ENCODE measurements at places on chromosomes 1 and 21.

DNA sequence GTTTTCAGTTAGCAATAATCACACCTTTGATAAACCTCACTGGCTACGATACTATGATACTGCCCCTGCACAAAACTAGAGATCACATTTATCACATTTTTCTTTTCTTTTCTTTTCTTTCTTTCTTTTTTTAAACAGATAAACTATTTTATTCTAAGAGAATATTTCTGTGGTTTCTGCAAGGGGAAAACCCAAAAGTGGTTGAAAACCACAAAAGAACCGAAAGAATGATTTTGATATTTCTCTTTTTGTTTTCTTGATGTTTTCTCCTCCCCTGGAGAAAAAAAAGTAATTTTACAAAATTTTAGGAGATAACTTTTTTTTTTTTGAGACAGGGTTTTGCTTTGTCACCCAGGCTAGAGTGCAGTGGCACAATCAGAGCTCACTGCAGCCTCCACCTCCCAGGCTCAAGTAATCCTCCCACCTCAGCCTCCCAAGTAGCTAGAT lies 18.4 kb upstream of the FRRS1 start:
- DNase-seq, result peak; percentile 26

- no peak for DNase-seq
Measured at GRCh38 chr1:165891111-165891860, 63.9 kb downstream of the UCK2 start.

DNA sequence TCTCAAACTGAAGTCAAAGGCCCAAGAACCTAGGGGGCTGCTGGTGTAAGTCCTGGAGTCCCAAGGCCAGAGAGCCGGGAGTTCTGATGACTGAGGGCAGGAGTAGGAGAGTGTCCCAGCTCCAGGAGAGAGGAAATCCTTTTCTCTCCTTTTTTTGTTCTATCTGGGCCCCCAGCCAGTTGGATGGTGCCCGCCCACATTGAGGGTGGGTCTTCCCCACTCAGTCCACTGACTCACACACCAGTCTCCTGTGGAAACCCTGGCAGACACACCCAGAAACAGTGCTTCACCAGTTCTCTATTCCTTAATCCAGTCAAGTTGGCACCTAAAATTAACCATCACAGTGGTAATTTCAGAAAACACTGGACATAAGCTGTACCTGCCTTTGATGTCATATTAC lies 12.7 kb upstream of the WDR26 start:
- DNase-seq, result no peak

DNA sequence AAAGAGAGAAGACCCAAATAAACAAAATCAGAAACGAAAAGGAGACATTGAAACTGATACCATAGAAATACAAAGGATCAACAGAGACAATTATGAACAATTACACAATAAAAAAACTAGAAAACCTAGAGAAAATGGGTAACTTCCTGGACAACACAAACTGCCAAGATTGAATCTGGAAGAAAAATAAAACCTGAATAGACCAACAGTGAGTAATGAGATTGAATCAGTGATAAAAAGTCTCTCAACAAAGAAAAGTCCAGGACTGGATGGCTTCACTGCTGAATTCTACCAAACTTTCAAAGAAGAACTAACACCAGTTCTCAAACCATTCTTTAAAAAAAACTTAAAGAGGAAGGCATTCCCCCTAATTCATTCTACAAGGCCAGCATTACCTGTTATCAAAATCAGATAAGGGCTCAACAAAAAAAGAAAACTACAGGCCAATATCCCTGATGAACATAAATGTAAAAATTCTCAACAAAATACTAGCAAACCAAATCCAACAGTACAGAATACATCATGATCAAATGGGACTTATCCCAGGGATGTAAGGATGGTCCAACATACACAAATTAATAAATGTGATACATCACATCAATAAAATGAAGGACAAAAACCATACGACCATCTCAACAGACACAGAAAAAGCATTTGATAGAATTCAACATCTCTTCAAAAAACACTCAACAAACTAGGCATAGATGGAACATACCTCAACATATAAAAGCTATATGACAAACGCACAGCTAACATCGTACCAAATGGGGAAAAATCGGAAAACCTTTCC lies 119.9 kb downstream of the ACBD6 start:
- no peak for DNase-seq

DNA sequence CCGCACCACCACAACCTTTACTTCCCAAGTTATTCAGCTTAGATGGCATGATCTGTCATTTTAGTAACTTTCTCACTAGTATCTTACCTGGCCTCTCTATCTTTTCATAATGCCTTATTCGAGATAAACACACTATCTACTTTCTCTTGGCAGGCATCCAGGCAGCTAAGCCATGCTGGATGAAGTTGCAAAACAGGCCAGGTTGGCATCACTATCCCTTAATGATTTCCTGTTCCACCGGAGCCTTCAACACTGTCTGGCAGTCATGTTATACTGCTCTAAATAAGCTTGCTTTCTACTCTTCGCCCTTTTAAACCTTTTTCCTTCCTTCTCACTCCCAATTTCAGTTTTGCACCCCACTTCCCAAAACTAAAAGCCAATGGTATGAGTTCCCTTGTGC lies 12.0 kb upstream of the KCNH1 start:
- no peak for DNase-seq

GRCh38 chr1:246971090-246971721 lies 36.7 kb downstream of the ZNF695 start:
- peak; percentile 48 for DNase-seq

DNA sequence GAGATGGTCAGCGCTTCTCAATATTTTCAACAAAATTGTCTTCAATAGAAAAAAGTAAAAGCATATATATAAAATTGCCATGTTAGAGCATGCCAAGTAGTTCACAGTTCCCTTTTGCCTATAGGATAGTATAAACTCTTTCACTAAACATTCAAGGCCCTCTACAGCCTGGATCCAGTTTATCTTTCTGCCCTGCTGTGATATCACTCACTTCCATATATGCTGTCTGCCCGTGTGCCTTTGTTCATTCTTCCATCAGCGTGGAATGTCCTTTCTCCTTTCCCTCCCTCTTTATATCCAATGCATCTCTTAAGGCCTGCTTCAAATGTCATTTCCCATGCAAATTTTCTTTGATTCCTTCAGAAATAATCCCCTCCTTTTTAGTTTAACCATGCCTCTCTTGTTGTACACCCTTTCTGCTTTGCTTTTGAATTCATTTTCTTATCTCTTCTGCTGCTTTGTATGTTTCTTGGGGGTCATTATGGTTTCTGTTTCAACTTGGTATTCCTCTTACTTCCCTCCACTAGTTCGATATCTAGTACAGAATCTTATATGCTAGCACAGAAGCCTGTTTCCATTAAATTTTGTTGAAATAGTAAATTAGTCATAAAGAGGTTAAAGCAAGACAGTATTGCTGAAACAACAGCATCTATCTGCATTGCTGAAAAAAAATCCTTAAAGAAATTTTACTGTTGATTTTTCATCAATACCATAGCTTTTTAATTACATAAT lies 44.7 kb downstream of the XCL2 start:
- no peak for DNase-seq

DNA sequence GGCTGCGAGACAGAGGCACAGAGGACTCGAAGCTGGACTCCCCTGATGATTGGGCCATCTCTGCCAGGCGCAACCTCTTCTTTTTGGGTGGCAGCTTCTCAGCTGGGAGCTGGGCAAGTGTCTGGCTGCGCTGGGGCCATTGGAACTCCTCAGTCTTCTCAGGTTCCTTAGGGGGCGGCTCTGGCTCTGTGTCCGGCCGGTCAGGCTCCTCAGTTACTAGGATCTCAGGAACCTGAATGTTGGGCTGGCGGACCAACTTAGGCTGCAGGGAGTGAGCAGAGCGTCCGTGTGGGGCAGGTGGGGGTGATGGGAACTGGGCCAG lies 97.5 kb upstream of the EDN2 start:
- no peak for DNase-seq

- DNase-seq, result no peak
Measured at GRCh38 chr1:3820316-3820715, 24.0 kb upstream of the LRRC47 start.

- peak; percentile 46 for DNase-seq
Measured at GRCh38 chr1:40316595-40317393, at the start of gene COL9A2. Gene COL9A2 (minus strand): TSS chr1:40317286. CDS start chr1:40317197, 89 bp downstream.

- DNase-seq, result no peak
Measured at GRCh38 chr1:113007706-113008364, 51.8 kb upstream of the SLC16A1 start.

GRCh38 chr21:17989780-17990179 lies 170.6 kb upstream of the C21orf91 start:
- no peak for DNase-seq

GRCh38 chr1:165896277-165896676 lies 68.9 kb downstream of the UCK2 start:
- DNase-seq, result no peak

DNA sequence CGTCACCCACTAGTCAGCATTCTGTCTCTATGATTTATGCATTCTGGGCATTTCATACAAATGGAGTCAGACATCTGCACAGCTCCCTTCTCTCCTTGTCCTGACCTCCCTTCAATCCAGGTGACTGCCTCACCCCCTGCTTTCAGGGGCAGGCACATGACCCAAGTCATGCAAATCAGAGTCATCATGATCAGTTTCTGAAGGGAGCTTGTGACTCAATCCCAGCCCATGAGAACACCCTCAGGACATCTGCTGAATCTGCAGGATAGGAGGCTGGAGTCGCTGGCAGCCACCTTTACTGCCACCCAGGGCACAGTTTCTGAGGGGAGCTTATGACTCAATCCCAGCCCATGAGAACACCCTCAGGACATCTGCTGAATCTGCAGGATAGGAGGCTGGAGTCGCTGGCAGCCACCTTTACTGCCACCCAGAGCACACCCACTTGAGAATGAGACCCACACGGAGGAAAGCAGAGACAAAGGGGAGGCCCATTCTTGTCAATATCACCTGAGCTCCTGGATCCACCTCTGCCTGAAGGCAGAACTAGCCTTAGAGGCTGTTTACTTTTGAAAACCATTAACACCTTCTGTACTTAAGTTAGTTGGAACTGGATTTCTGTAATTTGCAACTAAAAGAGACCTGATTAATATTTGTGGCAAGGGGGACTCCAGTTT lies 62.3 kb upstream of the SLC25A33 start:
- peak; percentile 20 for DNase-seq

DNA sequence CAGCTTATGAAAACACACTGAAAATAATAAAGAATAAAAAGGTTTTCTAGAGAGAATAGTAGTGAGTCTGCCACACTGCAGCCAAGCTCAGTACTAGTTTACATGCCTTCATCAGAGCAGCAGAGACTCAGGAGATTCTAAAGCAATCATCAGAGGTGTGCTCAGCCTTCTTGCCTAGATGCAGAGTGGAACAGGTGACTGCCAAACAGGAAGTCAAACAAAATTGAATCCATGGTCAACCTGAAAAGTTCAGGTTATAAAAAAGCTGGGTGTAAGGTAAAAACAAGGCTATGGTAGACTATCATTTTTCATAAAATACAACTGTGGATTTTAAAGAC lies 165.3 kb upstream of the C1orf105 start:
- DNase-seq, result peak; percentile 33

DNA sequence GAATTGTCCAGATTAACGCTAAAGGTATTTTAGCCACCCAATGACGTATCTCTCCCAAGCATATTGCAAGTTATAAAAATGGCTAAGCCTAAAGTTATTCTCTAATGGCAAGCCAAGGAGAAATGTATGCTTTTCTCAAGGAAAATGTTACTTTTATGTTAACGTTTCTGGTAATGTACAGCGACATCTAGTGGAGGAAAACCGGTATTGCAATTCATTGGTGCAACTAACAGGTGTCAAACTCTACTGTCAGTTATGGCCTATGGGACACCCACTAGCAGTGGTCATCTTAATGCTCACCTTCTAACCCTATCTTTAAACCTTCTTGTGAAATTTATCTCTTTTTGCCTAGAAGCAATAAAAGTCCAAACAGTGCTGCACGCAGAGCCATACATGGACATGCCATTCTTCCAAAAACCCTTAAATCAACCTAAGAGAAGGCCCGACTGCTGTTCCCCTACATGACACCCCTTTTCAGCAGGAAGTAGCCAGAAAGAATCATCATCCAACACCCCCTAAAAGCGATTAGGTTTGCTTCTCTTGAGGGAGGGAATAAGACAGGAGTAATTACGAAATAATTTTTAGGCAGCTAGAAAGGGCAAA lies 68.7 kb upstream of the LRIF1 start:
- peak; percentile 63 for DNase-seq

DNA sequence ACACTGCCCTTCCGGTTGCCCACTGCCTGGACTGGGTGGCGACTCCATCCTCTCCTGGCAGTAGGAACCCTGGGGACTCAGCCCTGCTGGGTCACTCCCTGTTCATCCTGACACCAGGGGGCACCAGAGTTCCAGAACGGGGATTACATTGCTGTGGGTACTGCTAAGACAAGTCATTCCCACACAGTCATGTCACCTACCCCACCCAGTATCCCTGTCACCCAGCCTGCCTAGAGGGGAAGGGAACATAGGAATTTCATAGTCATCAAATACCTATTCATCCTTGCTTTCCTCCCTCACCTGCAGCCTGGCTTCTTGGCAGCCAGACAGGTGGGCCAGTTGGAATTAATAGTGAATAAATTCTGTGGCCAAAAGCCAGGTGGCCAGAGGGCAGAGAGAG lies 9.8 kb upstream of the SFN start:
- DNase-seq, result peak; percentile 82

DNA sequence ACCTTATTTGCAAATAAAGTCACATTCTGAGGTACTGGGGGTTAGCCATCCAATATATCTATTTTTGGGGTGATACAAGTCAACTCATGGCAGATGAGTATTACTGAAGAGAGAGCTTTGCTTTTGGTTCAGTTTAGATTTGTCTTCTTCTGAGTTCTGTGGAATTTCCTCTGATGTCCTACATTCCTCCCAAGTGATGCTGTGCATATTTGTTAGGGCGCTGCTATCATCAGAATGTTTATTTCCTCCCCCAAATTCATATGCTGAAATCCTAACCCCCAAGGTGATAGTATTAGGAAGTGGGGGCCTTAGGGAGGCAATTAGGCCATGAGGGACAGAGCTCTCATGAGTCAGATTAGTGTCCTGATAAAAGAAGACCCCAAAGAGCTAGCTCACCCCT lies 96.2 kb upstream of the WLS start:
- DNase-seq, result no peak

DNA sequence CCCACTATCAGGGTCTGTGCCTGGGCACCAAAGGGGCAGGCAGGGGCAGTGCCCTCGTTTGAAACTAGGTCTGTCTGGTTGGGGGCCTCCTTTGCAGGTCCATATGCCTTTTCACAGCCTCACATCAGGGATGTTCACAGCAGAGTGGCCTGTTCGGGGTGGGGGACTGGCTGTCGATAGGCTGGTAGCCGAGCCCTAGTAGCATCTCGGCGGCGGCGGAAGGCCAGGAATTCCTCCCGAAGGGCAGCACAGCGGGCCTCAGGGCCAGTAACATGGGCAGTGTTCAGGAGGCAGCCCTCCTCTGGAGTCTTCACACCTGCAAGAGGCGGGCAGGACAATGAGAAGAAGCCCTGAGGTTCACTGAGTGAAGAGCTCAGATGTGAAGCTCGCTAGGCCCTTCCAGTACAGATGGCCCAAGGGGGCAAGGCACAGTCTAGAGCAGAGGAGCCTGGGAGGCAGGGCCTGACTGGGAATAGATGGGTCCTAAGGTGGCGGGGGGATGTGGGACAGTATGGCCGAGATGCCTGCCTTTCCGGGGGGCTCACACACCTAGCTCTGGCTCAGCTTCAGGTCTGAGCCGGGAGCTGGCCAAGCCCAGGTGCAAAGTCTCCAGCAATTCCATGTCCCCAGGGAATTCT lies 2.0 kb upstream of the TAGLN2 start:
- DNase-seq, result no peak

GRCh38 chr1:49028396-49028795 lies 251.7 kb upstream of the BEND5 start:
- no peak for DNase-seq
